ENCODE measurements at places on chromosomes 2 and 18.

GRCh38 chr2:23302591-23302990 lies 82.4 kb upstream of the KLHL29 start:
- no peak for DNase-seq

DNA sequence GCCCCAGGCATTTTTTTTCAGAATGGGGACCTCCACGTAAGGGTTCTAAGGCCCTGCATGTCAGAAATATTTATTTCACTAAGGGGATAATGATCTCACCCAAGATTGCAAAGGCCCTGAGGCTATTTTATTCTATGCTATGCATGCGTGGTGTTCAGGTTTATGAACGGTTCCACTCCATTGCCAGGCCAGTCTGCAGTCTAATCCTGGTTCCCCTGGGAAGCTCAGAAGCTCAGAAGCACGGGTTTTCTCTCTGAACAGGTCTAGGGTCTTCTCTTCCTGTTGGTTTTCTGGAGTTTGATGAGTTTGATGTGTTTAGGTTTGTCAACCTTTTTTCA lies 256.4 kb upstream of the PXDN start:
- DNase-seq = no peak

- DNase-seq = no peak
Observed at GRCh38 chr2:3313781-3314375, 63.7 kb downstream of the EIPR1 start.

DNA sequence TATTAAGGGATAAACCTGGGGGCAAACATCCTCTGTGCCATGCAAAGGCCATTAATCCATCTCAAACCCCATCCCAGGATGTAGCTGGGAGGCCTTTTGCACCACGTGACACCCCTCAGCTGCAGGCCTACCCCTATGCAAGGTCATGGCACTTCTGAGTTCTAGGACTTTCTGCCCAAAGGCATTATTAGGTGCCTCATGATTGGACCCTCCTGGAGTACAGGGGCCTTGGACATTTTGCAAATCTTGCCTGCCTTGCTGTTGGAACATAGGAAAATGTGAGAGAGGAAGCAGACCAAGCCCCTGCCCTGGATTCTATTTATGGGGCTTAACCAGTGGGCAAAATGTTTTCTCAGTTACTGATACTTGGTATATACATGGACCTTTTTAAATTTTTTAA lies 44.2 kb upstream of the NFU1 start:
- DNase-seq = no peak

- DNase-seq = no peak
Observed at GRCh38 chr18:23614413-23614812, 28.1 kb upstream of the NPC1 start.
